ENCODE measurements at places on chromosomes 3 and 15.
A peak's percentile ranks its signal among the peaks of the same experiment; 100 is the strongest.

- DNase-seq, result no peak
Observed at GRCh38 chr15:78102741-78103140, 10.4 kb downstream of the SH2D7 start.

DNA sequence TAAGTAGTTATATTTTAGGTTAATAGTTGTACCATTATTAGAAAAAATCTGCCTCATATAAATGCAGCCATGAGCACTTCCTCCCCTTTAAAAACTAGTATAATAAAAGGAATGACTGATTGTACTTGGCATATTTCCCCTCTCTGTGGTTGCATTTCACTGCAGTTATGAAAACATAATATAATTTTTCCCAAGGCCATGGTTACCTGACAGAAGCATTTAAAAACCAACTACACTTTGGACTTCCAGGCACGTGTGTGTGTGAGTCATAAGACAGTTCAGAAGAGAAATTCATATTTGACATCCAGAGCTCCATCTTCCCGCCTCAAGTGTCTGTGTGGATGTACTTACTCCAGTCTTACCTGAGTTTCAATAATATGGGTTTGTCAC is 828.2 kb upstream of the CFAP20DC start:
- DNase-seq, result no peak

DNA sequence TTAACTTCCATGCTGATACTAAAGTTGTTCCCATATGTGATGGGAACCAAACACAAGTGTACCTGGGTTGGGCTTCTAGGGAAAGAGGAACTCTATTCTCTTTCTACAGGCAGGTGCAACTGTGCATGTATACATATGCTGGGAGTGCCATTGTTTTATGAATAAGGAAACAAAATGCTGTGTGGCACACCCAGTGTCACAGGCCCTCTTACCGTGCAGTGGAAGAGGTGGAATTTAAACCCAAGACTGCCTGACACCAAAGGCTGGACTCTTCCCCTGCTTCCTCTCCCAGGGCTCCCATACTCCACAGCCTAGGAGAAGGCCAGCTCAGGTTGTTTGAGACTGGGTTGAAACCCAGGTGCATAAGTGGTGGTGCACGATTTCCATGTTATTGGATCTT is 1.9 kb upstream of the FETUB start:
- DNase-seq, result no peak

DNA sequence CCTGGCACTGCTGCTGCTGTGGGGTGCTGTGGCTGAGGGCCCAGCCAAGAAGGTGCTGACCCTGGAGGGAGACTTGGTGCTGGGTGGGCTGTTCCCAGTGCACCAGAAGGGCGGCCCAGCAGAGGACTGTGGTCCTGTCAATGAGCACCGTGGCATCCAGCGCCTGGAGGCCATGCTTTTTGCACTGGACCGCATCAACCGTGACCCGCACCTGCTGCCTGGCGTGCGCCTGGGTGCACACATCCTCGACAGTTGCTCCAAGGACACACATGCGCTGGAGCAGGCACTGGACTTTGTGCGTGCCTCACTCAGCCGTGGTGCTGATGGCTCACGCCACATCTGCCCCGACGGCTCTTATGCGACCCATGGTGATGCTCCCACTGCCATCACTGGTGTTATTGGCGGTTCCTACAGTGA is 2.1 kb downstream of the GRM2 start:
- peak; percentile 5 for DNase-seq
